ENCODE measurements at places on chromosomes 2 and 18. TPM values are rescaled to one million over a fixed set of nuclear protein-coding genes. Genes with fewer than 3 reads are reported as not detected.

Gene CASP10
- 12.4 TPM for total RNA-seq

Gene SUPT7L
- total RNA-seq, result 19.7 TPM

Gene MAP4K3
- total RNA-seq, result 0.95 TPM

Gene CTAGE1
- total RNA-seq, result not detected

DNA sequence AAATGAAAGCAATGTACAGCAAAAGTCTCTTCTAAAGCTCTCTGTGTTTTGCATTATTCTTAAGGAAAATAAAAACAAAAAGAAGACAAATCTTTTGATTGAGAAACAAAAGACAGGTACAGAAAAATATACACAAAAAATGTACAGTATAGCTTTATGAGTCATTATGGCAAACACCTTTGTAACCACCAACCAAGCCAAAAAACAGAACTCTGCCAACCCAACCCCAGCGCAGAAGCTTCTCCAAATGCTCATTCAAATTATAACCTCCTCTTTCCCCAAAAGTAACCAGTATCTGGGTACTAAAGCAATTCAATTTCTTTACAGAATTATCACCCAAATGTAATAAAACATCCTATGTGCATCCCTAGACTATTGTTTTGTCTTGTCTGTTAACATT, 255.9 kb upstream of the STON1 start:
- peaks cover 5% of the 10 kb centered on the region for H3K4me1 ChIP-seq
- H3K4me3 ChIP-seq, result no peak overlapping the region
- DNase-seq, result no peak
